ENCODE measurements at places on chromosomes 3 and 15. TPM values are rescaled to one million over a fixed set of nuclear protein-coding genes. Genes with fewer than 3 reads are reported as not detected.

- DNase-seq, result peak; percentile 36
Observed at GRCh38 chr3:53044711-53045517, 959 bp downstream of the SFMBT1 start.

The OIP5 gene
- 1.7 TPM for total RNA-seq

The COPB2 gene
- 270 TPM for total RNA-seq

The CCR4 gene
- total RNA-seq, result not detected

- no peak for DNase-seq
Observed at GRCh38 chr3:140018556-140018955, 83.6 kb downstream of the CLSTN2 start.

The GPR15 gene
- total RNA-seq, result not detected

GRCh38 chr3:134338516-134339261, 35.6 kb downstream of the AMOTL2 start:
- no peak for DNase-seq

DNA sequence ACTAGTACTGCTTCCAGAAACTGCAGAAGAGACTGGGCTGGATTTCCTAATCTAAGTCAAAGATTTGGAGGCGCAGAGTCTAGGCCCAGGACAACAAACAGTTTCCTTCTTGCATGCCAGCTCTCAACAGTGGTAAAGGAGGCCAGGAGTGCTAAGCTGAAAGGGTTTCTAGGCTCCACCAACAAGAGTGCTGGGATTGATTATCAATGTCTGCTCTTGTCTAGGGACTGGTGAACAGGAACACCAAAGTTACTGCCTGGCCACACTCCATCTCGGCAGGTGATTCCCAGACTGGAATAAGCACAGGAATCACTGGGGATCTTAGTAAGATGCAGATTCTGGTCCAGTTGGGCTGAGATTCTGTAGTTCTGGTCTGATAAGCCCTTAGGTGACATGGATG, 22.8 kb upstream of the FGD5 start:
- DNase-seq, result no peak

The SNX4 gene
- 40.4 TPM for total RNA-seq

DNA sequence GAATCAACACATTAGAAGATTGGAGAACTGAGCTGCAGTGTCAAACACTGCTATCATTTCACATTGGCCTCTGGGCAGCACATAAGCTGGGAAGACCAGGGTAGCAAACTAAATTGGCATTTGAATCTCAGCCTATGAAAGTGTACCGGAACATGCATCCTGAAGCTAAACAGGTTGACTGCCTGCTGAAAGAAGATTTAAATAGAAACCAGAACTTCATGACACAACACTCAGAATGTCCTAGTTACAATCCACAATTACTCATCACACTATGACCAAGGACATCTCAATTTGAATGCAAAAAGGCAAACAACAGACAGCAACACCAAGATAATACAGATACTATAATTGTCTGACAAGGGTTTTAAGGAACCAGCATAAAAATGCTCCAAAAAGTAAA, 26.2 kb downstream of the TM2D3 start:
- DNase-seq, result no peak

- no peak for DNase-seq
Observed at GRCh38 chr15:91975241-91975978, 121.9 kb downstream of the SLCO3A1 start.

The RBMS3 gene
- 32.3 TPM for total RNA-seq

GRCh38 chr3:151009430-151009829, 36.9 kb upstream of the CLRN1 start:
- DNase-seq, result no peak

- DNase-seq, result no peak
Observed at GRCh38 chr3:142064454-142064853, 84.9 kb downstream of the TFDP2 start.

GRCh38 chr3:149638228-149639092, 19.4 kb downstream of the WWTR1 start:
- DNase-seq, result peak; percentile 51

The SI gene
- total RNA-seq, result not detected

GRCh38 chr3:196793246-196793645, 53.6 kb downstream of the PAK2 start:
- DNase-seq, result peak; percentile 99

The STAB1 gene
- total RNA-seq, result not detected

GRCh38 chr15:49492830-49493229, 69.8 kb downstream of the FGF7 start:
- peak; percentile 31 for DNase-seq

- no peak for DNase-seq
Observed at GRCh38 chr3:118802325-118803095, 232.1 kb downstream of the IGSF11 start.

DNA sequence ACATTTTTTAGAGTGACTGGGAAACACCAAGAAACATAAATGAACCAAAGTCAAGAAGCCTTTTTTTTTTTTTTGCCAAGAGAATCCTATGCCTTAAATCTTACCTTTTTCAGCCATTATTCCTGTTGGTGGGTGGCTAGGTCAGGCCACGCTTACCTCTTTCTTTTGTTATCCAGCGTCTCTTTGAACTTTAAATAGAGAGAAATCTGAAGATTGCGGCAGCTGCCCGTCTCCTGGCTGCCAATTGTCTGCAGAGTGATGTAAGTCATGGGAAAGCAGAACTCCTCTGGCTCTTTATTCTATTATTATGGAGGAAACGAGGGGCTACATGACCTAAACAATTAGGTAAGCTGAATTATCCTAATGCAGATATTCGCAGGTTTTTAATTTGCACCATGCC, at the start of gene STRIT1:
STRIT1 (minus strand) TSS at position 168 of the 400 bp plus-strand sequence.
- DNase-seq, result no peak

DNA sequence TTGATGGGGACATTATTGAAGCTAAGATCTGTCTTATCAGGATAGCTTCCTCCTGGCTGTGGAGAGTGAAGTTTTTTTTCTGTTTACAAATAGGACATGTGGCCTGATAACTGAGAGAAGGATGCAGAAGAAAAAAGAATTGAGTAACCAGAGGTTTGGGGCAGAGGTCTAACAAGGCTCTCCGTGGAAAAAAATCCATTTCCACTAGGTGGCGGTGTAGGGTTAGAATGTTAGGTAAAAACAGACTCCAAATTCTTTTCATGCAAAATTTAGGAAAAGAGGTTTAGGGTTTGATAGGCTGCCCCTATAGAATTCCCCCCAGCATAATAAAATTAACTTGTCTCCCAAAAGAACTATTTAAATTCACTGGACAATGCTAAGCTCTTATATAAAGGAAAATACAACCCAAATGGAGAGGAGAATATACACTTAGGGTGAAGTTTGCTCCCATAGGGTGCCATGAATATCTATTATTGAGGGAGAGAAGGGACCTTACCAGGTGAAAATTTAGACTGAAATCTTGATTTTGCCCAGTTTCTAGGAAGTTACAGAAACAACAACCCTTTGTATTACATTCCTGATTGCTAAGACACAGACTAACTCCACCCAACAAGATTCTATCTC, 1560.4 kb downstream of the OTOL1 start:
- no peak for DNase-seq

The MKRN2OS gene
- 0.25 TPM for total RNA-seq

DNA sequence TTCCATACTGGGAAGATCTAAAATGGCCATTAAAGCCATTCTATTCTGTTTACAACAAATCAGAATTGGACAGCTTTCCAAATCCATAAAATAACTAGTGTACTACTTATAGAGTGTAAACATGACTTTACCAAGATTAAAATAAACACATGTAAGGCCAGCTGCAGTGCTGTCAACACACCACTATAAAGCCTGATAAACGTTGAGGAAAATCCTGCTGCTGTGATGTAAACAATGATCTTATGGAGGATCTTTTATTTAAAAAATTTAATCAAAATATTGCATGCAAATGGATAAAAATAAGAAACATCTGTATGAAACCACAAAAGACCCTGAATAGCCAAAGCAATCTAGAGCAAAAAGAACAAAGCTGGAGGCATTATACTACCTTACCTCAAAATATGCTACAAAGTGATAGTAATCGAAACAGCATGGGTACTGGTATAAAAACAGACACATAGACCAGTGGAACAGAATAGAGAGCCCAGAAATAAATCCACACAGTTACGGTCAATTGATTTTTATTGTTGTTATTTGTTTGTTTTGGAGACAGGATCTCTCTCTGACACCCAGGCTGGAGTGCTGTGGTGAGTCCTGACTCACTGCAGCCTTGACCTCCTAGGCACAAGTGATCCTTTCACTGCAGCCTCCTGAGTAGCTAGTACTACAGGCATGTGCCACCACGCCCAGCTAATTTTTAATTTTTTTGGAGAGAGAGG, 428.8 kb upstream of the C2CD4B start:
- no peak for DNase-seq

DNA sequence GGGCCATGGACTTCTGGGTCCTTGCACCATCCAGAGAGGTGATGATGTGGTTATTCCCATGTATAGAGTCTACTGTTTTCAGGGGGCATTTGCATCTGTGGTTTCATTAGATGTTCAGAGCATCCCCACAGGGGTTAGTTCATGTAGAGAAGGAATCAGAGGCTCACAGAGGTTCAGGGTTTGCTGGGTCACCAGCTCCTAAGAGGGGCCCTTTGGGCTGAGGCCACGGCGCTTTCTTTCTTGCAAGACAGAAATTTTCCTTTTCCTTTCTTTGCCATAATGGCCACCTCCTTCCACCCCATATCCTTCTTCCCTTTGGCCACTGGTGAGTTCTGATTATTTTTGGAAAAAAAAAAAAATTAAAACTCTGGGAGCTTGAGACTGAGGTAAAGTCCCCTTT, 62.3 kb downstream of the APBA2 start:
- no peak for DNase-seq

GRCh38 chr3:160691151-160691550, 14.2 kb downstream of the ARL14 start:
- no peak for DNase-seq

DNA sequence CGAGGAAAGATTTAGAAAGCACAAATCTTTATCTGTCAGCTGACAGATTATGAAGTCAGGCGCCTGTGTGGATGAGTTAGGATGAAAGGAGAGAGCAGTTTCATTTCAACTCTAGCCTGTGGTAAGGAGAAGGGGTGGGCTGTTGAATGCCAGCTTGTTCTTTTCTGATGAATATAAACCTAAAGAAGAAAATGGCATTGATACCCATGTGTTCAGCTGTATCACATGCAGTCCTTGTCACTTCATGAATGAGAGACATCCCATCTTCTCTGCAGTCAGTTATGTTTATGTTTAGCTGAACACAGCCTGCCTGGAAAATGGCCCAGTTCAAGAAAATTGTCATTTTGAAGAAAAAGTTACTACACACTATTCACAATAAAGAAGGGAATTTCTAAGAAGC, 345.7 kb upstream of the RBMS3 start:
- no peak for DNase-seq

DNA sequence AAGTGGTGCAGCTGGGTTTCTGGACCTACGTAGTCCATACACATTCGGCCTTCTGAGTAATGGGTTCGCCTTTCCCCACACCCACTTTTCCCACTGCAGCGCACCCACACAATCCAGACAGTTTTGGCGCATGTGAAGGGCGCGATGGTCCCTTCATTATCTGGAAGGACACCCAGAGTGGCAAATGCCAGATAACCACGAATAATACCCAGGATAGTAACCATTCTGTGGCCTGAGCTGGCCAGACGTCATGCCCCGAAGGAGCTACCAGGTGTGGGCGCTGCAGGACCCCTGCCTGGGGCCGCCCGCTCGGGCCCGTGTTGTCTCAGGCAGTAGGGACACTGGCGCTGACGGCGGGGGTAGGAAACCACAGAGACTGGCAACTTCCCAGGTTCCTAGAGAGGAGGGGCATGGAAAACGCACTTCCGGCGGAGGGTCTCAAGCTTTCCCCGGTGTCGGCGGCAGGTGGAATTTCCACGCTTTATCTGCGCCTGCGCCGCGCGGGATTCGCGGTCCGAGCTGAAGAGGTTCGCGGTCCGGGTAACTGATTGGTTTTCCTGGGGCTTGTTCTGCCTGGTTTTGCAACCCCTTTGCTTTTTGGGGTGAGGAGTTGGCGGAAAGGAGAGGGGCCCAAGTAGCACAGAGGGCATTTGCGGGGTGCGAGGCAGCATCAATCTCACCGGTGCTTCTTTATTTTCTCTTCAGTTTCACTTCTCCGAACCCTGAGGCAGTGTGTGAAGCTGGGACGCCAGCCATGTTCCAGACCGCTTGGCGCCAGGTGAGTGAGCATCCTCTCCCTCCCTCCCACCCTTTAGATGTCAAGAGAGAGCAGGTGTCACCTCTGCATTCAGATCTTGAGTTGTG, at the start of gene ZNF620:
ZNF620 (plus strand) TSS at position 441 of the 864 bp plus-strand sequence; CDS start at position 755, 314 bp downstream.
- DNase-seq, result peak; percentile 48

DNA sequence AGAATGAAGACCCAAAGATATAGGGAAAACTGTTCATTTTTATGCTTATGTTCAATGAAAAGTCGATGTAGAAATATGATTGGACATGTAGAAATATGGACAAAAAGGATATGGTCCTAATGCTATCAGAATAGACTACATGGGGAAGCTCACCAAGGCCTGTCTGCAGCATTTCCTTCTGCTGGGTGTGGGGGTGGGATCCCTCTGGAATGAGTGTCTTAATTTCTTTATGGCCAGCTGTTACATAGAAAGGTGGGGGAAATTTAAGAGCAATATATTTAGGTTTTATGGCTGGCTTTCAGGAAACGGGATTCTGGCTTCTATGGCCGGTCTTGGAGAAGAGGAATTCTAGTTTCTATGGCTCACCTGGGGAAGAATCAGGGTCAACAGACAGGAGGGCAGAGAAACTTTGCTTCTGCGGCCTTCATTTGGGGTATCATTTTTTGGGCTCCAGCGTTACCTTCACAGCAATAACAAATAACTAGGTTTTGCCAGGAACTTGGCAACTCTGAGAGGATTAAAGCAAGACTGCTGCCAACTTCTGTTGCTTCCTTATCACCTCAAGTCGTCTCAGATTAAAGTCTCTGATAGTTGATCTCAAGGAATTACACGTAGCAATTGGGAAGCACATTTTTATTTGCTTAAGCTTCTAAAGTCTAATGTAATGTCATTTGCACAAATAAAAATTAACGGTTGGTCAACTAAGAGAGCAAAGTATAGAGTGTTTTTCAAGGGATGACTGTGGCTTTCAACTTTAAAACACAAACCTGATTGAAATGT, 57.0 kb upstream of the GATM start:
- DNase-seq, result no peak

DNA sequence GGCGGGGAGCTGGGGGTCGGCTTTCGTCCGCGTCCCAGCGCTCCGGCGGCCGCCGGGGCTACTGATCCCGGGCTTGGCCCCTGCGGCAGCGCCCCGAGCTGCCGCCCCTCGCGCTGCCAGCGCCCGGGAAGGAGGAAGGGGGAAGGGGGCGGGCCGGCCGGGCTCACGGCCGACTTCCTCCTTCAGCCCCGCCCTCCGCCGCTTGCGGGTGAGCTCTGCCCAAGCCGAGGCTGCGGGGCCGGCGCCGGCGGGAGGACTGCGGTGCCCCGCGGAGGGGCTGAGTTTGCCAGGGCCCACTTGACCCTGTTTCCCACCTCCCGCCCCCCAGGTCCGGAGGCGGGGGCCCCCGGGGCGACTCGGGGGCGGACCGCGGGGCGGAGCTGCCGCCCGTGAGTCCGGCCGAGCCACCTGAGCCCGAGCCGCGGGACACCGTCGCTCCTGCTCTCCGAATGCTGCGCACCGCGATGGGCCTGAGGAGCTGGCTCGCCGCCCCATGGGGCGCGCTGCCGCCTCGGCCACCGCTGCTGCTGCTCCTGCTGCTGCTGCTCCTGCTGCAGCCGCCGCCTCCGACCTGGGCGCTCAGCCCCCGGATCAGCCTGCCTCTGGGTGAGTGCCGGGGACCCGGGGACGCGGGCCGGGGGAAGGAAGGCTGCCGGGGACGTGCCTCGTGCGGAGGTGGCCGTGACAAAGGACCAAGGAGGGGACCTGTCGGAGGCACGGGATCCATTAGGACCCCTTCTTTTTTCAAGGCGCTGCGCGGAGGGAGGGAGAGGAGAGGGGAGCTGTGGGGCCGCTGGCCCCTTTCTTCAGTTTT, at the start of gene SEMA4B:
SEMA4B (plus strand) TSS at position 201 of the 814 bp plus-strand sequence; CDS start at position 450, 249 bp downstream.
- DNase-seq, result peak; percentile 22
